ENCODE measurements at places on chromosomes 5 and 9. TPM values are rescaled to one million over a fixed set of nuclear protein-coding genes. Genes with fewer than 3 reads are reported as not detected.

DNA sequence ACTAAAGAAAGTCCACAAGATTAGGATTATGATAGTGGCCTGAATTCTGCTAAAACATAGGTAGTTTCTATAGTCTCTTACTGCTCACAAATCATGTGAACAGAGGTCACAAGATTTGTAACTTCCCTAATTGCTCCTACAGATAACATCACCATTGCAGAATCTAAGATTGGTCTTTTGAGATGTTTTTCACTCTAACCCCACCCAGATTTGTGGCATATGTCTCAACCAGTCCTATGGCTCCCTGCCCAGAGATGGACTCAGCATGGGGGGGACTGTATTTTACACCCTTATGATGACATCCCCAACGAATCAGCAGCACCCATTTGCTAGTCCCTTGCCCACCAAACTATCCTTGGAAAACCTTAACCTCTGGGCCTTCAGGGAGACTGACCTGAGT, 1046.2 kb downstream of the CDH12 start:
- H3K4me3 ChIP-seq = no peak overlapping the region
- H3K4me1 ChIP-seq = no peaks in the 10 kb centered on the region
- peak; percentile 79 for DNase-seq
- no peak overlapping the region for H3K27ac ChIP-seq

DNA sequence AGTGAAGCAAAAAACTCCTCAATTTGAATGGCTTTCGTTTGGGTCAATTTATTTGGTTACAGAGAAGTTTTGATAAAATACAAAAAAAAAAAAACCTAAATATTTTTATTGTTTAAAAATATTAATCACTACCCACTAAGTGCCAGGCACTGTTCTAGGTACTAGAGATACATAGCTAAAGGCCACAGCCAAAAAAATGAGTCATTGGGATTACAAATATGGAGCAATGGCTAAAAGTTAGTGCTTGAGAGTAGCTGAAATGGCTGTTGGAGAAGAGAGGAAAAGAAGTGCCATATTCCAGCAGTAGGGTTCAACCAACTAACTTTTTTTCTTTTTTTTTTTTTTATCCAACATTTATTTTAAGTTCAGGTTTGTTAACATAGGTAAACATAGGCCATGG, 130.1 kb upstream of the PTGER4 start:
- no peaks in the 10 kb centered on the region for H3K36me3 ChIP-seq
- H3K27me3 ChIP-seq = no peaks in the 10 kb centered on the region
- no peak overlapping the region for H3K27ac ChIP-seq
- no peak overlapping the region for H3K4me3 ChIP-seq

DNA sequence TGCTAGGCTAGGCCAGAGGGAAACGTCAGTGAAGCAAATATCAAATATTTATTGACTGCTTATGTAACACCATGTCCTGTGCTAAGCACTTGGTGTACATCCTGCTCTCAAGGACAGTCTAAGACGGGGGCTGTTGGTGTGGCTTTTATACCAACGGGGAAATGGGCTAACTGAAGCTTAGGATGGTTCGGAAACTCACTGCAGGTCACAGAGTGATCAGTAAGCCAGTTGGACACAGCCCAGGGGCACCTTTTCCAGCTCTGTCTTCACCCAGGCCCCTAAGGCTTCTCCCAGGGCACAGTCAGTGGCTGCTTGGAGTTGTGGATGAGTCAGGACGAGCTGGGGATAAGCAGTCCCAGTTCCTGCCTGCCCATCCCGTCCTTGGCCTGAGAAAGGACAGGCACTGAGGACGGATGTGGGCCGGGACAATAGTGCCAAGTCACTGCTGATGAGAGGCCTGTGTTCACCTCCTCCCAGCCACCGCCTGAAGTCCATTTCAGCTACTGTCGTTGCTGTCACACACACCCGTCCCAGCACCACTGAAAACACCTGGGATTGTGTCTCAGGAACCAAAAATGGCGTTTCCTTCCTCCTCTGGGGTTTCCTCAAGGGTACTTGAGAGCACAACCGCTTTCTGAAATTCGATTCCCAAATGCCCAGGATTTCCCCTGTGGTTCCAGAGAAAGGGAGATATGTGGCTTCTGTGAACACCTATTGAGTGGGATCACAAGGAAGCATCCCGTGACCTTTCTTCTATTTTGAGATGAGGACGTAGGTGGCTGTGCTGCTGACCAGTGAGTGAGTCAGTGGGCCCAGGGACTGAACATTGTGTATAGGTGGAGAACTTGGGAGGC, 17.5 kb upstream of the SPRY4 start:
- no peaks in the 10 kb centered on the region for H3K4me1 ChIP-seq
- H3K4me3 ChIP-seq = no peak overlapping the region
- H3K27me3 ChIP-seq = no peaks in the 10 kb centered on the region
- DNase-seq = peak; percentile 84
- peak overlapping the region; percentile 17 for H3K27ac ChIP-seq
- H3K36me3 ChIP-seq = no peaks in the 10 kb centered on the region

DNA sequence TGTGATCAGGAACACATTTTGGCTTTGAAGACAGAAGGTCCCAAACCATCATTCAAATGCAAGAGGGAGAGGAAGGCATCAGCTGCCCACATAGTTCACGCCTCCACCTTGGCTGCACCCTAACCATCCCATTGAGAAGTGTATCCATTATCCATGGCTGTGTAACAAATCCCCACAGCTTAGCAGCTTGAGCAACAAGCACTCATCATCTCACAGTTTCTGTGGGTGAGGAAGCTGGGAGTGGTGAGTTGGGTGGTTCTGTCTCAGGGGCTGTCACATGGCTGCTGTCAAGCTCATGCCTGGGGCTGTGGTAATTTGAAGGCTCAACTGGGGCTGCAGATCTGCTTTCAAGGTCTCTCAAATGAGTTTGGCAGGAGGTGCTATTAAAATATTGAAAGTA, 23.0 kb upstream of the CEP72 start:
- no peaks in the 10 kb centered on the region for H3K36me3 ChIP-seq
- DNase-seq = no peak
- H3K4me1 ChIP-seq = no peaks in the 10 kb centered on the region
- H3K27me3 ChIP-seq = peaks cover 9% of the 10 kb centered on the region
- H3K27ac ChIP-seq = no peak overlapping the region

DNA sequence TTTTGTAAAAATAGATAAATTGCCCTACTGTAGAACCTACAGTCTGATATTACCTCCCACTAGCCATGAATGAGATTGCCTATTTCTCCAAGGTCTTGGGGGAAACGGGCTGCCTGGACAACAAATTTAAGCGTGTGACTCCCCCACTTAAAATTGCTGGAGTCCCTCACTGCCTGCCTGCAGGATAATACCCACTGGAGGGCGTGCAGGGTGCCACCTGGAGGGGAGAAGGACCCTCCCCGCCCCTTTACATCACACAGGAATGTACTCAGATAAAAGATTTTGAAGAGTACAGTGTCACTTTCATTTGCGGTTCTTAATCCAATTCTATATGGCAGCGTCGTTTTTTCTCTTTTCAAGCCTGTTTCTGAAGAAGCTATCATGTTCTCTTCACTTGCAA, 6.2 kb upstream of the TRIM7 start:
- H3K36me3 ChIP-seq = no peaks in the 10 kb centered on the region
- DNase-seq = no peak
- H3K4me1 ChIP-seq = peaks cover 1% of the 10 kb centered on the region
- no peak overlapping the region for H3K27ac ChIP-seq
- no peak overlapping the region for H3K4me3 ChIP-seq

DNA sequence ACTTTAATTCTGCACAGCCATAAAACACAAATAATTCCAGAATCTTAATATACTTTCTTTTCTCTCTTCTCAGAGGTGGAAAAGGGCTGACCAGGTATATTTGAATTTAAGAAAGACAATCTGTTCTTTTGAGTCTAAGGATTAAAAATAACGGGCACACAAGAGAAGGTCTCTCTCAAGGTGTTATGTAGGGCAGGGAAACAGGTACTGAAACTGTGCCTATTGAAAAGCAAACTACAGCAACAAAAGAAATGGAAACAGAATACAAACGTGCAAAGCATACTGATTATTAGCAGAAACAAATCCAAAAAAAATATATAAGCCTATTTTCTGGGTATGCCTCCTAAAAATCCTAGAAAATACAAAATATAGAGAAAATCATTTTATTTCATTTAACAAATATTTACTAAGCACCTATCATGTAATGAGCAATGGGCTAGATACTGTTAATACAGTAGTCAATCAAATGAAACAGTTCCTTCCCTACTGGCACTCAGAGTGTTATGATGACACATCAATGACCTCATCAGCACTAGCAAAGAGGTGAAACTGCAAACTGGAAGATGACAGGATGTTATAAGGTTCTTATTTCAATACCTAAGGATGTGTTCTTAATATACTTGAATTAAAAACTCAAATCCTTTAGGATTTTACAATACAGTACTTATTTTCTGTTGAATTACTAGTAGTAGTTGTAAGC, 87.7 kb downstream of the AUH start:
- H3K4me3 ChIP-seq = no peak overlapping the region
- no peaks in the 10 kb centered on the region for H3K4me1 ChIP-seq
- no peaks in the 10 kb centered on the region for H3K27me3 ChIP-seq
- no peak overlapping the region for H3K27ac ChIP-seq

DNA sequence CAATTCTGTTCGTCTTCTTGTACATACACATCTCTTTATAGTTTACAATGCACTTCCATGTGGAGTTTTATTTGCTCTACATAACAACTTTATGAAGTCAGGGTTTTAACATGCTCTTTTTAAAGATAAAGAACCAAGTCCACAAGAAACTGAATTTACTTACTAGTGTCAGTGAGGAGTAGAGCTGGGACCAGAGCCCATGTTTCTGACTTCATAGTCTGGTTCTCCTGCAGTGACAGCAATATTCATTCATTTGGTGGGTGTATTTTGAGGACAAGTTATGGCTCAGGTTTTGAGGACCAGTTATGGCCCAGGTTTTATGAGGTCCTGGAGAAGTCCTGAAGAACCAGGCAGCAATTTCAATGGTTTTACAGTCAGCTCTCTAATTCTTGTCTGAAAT, 481.9 kb upstream of the TNC start:
- DNase-seq = no peak
- no peak overlapping the region for H3K27ac ChIP-seq

DNA sequence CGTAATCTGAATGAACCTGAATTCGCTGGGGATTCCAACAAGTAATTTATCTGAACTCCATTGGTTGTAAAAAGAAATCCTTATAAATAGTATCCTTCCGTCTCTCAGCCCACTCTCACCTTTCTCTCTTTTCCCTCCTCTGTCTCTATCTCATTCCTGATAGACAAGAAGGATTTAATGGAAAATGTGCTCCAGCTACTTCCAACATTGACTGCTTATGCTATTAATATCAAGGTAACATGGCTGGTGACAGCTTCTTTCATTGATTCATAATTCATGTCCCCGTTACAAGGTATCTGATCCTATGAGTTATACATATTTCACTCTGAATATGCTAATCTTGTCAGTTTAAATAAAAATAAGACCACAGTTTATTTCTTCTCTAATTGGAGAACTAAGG, 326.8 kb downstream of the RASEF start:
- no peaks in the 10 kb centered on the region for H3K36me3 ChIP-seq
- no peaks in the 10 kb centered on the region for H3K4me1 ChIP-seq
- no peak overlapping the region for H3K27ac ChIP-seq
- H3K27me3 ChIP-seq = no peaks in the 10 kb centered on the region
- no peak for DNase-seq
- H3K4me3 ChIP-seq = no peak overlapping the region

GRCh38 chr5:140214831-140215230, 39.8 kb downstream of the CYSTM1 start:
- peak; percentile 87 for DNase-seq
- no peaks in the 10 kb centered on the region for H3K4me1 ChIP-seq
- H3K27me3 ChIP-seq = no peaks in the 10 kb centered on the region
- no peak overlapping the region for H3K4me3 ChIP-seq
- no peak overlapping the region for H3K27ac ChIP-seq

DNA sequence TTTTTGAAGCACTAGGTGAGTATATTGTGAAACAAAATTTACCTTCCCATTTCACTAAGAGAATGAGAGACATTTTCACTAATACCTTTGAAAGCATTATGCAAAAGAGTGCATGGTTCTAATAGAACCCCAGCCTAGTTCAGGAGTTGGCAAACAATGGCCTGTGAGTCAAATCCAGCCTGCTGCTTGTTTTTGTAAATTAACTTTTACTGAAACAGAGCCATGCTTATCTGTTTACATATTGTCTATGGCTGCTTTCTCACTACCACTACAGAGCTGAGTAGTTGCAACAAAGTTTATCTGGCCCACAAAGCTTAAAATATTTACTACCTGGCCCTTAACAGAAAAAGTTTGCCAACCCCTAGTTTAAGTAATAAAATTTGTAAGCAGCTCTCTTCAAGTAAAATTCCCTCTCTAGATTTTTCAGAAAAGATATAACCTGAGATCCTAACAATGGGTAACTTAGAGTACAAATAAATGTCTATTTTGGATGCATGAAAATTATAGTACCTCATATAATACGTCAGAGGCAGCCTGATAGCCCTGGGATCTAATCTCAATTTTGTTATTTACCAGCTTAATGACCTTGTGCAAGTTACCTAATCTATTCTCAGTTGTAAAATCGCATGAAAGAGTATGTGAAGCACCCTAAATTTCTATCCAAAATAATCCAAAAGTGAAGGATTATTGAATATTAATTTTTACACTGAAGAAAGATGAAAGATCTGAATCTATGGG, 50.7 kb upstream of the ARL15 start:
- H3K4me3 ChIP-seq = no peak overlapping the region
- no peak overlapping the region for H3K27ac ChIP-seq
- H3K36me3 ChIP-seq = no peaks in the 10 kb centered on the region
- H3K27me3 ChIP-seq = no peaks in the 10 kb centered on the region
- DNase-seq = peak; percentile 20
- no peaks in the 10 kb centered on the region for H3K4me1 ChIP-seq

GRCh38 chr5:43601454-43602260, 1.3 kb upstream of the NNT start:
- peak overlapping the region; percentile 89 for H3K27ac ChIP-seq
- H3K4me1 ChIP-seq = peaks cover 6% of the 10 kb centered on the region
- H3K36me3 ChIP-seq = no peaks in the 10 kb centered on the region
- peak; percentile 54 for DNase-seq

DNA sequence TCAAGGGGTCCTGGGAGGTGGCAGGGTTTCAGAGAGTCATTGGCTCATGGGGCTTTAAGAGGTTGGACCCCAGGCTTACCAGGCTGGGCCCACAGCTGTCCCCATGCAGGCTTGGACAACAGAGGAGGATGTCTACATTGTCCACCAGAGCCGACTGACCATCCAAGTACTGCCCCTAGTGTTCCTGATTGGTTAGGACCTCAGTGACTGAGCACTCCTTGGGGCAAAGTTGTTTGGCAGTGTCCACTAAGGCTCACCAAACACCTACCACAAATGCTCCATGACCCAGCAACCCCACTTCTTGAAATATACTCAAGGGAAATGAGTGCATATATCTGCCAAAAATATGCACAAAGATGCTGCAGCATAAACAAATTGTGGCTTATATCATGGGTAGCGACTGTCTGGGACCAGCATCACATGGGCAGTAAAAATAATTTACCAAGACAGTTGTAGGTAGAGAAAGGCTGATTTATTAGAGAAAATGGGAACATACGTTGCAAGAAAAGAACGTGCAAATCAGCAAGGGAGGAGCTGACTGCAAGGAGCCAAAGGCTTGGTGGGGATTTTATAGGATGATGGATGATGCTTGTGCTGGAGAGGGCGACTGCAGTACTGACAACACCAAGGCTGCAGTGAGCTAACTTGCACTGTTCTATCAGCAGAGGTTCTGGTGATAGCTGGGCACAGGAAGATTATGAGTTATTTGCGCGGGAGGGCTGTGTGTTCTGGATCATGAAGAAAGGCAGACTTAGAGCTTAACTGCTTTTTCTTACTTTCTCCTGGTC, 265.2 kb downstream of the GADD45G start:
- H3K27ac ChIP-seq = no peak overlapping the region
- H3K27me3 ChIP-seq = no peaks in the 10 kb centered on the region
- no peak overlapping the region for H3K4me3 ChIP-seq
- H3K36me3 ChIP-seq = no peaks in the 10 kb centered on the region

The KIAA0825 gene
- total RNA-seq = 3.6 TPM

The NR4A3 gene
- 5.6 TPM for total RNA-seq

The LIX1 gene
- not detected for total RNA-seq

The SHC3 gene
- 7.7 TPM for total RNA-seq

The NMUR2 gene
- total RNA-seq = not detected
